ENCODE measurements at places on chromosomes 2 and 18. TPM values are rescaled to one million over a fixed set of nuclear protein-coding genes. Genes with fewer than 3 reads are reported as not detected.

GRCh38 chr2:213187386-213187785 is 36.0 kb upstream of the IKZF2 start:
- DNase-seq: no peak

DNA sequence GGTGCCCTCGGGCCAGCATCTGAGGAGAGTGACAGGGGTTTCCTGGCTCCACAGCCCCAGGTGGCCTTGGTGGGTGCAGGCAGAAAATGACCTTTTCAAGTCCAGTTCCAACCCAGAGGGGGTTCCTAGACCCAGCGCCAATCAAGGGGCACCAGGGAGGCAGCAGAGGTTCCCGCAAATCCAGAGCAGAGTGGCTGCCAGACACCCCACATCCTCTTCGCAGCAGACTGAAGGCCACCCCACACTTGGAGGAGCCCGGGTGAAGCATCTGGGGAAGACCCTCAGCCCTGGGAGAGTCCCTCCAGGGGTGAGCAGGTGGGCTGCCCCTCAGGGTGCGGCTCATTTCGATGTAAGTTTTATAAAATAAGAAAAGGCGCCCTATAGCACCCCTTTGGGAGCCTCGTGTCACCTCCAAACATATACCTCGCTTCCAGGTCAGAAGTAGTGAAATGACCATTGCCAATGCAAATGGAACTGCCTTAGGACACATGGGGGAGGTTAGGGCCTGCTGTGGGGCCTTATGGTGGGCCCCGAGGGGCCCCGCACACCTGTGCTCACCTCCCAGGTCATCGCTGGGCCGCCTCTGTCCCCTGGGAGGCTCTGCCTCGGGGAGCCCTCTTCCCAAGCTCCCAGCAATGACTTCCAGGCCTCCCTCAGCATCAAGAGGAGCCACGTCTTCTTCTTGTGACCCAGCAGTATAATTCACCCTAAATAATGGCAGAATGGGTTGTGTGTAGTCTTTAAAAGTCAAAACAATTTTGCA is 11.0 kb downstream of the RTP5 start:
- DNase-seq: no peak

GRCh38 chr2:127105656-127106456 is 1.1 kb downstream of the BIN1 start:
- no peak for DNase-seq

- DNase-seq: no peak
Observed at GRCh38 chr2:217047631-217048030, 187.8 kb upstream of the TNP1 start.

- DNase-seq: no peak
Observed at GRCh38 chr2:164115806-164116205, 380.0 kb upstream of the FIGN start.

DNA sequence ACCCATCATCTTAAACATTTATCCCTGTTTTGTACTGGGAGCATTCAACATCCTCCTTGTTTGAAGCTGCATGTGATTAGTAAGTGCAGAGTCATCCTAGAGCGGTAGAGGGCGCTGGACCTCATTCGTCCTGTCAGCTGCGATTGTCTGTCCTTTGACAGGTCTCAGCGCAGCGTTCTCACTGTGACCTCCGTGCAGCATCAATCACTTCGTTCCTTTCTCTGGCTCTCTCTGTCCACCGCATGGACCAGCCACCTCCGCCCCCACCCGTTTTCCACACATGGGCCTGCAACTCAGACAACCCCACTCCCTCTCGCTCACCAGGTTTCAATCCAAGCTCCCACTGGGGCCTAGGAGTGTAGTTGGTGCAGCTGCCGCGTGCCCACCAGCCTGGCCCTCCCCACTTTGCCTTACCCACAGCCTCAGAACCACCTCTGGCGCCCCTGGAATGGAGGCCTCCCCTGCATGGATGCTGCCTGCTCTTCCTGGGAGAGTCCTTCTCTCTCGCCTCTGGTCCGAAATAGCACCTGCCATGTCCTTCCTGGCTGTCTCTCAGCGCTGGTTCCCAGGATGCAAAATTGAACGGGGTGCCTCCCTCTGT is 90.5 kb downstream of the NDUFA10 start:
- DNase-seq: peak; percentile 53

THADA gene
- 46.3 TPM for total RNA-seq
